ENCODE measurements at places on chromosomes 2 and 18.

DNA sequence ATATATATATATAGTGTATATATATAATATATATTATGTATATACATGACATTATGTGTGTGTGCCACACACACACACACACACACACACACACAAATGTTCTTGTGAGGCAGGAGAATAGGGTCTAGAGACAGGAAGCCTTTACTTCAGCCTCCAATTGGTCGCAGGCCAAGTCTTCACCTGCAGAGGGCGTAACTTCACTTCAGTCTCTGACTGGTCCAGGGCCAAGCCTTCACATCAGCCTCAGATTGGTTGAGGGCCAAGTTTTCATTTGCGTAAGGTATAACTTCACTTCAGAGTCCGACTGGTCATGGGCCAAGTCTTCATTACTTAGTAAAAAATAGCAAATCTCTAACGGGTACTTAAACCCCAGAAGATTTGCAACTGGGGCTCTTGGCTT lies 13.2 kb upstream of the SS18 start:
- no peak for DNase-seq

DNA sequence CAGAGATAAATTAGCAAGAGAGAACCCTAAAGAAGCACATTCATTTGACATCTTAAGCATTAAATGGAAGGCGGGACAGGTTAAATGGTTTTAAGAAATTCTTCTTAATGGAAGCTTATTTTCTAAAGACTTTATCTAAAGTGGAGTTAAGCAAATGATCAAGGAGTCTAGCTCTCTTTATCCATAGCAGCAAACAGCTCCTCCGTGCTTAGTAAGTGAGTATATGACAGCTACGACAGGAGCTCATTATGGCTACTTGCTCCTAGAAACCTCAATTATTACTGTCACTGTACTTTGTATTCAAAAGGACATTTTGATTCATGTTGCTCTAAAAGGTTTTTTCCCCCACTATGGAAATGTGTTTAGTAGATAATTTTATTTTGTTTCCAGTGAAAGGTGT lies 444.9 kb downstream of the TMX3 start:
- DNase-seq = no peak

DNA sequence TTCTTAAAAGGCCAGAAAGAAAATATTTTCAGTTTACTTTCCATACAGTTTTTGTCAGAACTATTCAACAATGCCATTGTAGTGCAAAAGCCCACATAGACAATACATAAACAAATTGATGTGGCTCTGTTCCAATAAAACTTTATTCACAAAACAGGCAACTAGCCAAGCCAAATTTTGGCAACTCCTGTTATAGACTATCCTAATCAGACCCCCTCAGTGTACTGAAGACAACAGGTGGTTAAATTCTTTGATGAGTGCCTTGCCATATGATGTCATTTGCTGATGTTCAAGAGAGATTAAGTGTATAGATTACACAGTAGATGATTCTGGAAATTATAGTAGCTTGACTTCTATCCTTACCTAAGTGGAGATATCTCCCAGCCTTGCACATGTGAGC lies 83.4 kb downstream of the FANCL start:
- no peak for DNase-seq

DNA sequence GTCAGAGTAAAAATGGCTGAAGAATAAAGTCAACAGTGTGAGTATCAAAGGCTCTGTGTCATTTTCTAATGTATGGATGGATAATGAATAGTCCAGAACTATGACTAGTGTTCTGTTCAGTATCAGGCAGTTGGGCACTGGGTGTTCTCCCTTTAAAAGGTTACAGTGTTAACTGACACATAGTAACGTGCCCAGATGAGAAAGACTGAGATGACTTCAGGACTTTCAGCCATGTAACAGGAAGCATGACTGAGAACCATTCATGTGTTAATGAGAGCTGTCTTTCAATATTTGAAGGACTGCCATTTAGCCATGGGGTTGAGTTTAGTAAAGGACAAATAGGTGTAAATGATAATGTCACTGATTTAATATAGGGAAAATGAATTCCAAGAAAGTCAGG lies 187.1 kb downstream of the GULP1 start:
- DNase-seq = no peak

DNA sequence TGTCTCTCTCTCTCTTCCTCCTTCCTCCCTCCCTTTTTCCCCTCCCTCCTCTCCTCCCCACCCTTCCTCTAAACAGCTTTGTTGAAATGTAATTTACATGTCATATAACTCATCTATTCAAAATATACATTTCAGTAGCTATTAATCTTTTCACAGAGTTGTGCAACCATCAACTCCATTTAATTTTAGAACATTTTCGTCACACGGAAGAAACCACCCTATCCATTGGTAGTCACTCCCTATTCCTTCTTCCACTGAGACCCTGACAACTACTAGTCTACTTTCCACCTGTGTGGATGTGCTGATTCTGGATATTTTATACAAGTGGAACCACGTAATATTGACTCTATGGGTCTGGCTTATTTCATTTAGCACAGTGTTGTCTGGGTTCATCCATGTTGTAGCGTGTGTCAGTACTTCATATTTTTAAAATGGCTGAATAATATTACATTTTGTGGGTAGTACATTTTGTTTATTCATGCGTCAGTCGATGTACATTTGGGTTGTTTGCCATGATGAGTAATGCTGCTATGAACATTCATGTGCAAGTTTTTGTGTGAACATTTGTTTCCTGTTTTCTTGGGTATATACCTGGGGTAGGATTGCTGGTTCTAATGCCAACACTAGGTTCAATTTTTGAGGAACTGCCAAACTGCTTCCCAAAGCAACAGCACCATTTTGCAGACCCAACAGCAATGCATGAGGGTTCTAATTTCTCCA lies 100.1 kb upstream of the GCFC2 start:
- DNase-seq = no peak

DNA sequence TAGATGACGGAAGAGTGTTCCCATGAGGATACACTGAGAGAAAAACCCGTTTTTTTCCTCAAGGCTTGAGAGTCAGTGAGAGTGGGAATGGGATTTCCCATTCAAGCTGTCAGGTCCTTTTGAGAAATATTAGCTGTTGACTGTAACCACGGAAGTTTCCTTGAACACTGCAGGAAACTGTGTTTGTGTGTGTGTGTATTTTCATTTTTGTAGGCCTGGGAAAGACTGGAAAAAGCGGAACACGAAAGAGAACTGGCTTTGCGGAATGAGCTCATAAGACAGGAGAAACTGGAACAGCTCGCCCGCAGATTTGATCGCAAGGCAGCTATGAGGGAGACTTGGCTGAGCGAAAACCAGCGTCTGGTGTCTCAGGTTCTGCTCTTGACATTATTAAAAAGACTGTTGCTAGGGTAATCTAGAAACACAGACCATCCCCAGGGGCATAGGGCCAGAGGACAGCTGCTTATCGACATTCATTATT lies 98.8 kb upstream of the EML6 start:
- DNase-seq = no peak

DNA sequence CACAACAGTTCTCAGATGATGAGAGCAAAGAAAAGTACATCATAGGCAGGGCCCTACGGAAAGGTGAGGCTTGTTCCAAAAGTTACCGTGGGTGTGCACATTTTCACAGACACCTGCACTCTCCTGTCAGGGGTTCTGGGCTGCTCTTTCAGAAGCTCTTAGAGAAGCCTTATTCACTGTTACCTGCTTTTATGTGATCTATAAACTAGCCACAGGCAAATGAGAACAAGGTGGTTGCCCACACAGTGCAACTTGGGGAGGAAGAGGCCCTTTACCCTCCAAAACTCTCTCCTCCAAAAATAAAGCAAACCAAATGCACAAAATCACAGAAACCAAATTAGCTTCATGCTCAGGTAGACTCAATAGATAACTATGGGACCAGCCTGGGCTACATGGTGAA lies 11.1 kb upstream of the CUL3 start:
- no peak for DNase-seq

GRCh38 chr18:39188278-39188677 lies 1622.7 kb upstream of the CELF4 start:
- no peak for DNase-seq

DNA sequence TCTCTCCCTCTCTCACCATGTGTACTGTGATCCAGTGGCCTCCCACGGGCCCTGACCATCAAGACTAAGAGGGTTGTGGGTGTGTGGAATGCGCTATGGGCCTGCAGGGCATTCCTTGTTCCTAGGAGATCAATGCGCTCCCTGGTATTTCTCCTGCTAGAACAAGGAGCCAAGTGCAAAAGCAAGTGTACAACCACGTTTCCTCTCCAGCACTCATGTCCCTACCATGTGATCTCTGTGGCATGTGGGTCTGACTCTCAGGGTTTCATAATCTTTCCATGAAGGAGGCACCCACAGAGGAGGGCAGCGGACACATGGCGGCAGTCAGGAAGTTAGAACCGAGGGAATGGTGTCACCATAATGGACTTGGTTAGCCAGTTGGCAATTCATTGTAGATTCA lies 91.4 kb downstream of the MAPK4 start:
- no peak for DNase-seq

DNA sequence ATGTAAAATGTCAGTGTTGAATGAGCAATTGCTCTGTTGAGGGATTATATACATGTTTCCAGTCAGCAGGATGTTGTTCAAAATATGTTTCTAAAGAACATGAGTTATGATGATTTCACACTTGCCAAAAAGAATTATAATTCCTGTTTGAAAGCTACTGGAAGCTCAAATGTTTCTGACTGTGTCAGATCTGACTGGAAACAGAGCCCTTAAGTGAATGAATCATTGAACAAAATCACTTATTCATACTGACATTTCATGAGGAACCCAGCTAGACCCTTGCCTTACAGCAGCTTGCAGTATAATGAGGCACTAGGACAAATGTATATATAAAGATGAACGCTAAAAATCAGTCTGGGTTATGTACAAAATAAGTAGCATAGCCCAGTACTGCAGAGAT lies 35.4 kb upstream of the ITGAV start:
- no peak for DNase-seq

- no peak for DNase-seq
Measured at GRCh38 chr18:62583376-62583775, 60.6 kb downstream of the ZCCHC2 start.

GRCh38 chr2:147109291-147109690 lies 735.5 kb upstream of the ACVR2A start:
- DNase-seq = no peak

GRCh38 chr2:99868260-99868659 lies 274.1 kb downstream of the AFF3 start:
- no peak for DNase-seq

GRCh38 chr18:30135938-30136337 lies 906.6 kb downstream of the DSC3 start:
- no peak for DNase-seq

DNA sequence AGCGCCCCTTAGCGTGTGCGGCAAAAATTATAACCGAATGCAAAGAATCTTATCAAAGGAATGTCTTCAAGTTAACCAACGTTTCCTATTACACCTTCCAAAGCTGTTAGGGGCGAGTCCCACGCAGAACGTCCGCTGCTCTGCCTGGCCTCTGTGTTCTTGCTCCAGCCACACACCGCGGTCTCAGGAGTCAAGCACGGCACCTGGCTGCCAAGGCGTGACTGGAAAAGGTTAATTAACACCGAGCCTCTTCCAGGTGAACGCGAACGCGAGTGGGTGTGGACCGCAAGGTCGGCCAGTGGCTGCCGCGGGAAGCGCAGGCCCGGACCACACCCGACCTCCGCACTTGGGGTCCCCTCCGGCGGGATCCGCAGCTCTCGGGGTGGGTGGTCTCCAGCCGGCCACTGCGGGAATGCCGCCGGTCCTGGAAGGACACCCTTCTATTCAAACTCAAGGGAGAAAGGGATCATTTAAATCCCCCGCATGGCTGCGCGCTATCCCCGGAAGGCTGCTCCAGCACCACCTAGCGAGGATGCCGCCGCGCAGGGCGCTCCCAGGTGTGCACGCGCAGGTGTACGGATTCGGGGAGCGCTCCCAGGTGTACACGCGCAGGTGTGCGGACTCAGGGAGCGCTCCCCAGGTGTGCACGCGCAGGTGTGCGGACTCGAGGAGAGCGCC lies 830 bp downstream of the CYB5A start:
- DNase-seq = no peak

DNA sequence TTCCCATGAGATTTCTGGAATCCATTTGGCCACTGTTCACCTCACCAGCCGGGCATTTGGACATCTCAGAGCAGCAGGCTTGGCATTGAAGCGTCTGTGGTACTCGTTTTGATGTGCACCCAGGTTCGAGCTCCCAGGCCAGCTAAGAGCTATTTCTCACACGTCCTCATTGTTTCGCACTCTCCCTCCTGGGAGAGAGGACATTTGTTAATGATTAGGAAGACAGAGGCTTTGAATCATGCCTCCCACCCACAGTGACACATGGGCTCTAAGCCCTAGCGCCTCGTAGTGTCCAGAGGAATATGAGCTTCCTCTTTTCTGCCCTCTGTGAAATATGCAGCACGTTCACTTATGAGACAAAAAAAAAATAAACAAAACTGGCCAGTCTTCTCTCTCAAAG lies 361.8 kb downstream of the RND3 start:
- DNase-seq = no peak

DNA sequence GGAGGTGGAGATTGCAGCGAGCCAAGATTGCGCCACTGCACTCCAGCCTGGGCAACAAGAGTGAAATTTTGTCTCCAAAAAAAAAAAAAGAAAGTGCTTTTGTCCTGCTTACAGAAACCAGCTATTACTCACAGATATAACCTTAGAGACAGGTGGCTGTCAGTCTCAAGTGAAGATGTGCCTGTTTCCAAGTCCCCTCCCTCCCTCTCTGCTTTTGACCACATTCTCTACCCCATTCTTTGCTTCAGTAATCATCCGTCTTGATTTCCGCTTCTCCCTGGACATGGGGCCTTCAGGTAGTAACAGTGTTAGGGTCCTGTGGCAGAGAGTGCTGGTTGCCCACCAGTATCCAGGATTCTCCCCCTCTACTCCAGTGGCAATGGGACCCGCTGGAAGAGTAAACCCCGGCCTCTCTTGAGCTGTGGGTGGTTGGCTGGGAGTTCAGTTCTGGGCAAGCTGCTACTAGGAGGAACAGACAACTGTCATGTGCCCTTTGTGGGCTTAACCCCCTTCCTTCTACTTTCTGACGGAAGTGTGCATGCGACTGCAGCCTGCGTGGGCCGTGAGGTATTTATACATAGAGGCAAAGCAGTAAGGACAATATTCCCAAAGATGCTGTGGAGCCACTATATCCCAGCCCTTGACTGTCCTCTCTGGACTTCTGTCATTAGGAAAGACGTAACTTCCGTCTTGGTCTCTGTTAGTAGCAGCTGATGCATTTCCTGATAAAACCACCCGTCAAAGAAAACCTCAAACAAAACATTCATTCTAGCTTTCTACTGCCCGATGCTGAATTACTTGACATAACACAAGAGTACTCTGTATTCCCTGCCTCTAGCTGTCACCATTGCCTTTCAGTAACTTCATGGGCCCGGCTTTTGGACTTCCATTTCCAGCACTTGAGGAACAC lies 17.8 kb downstream of the PDCL3 start:
- DNase-seq = no peak

GRCh38 chr18:79030680-79031079 lies 38.5 kb upstream of the ATP9B start:
- no peak for DNase-seq

DNA sequence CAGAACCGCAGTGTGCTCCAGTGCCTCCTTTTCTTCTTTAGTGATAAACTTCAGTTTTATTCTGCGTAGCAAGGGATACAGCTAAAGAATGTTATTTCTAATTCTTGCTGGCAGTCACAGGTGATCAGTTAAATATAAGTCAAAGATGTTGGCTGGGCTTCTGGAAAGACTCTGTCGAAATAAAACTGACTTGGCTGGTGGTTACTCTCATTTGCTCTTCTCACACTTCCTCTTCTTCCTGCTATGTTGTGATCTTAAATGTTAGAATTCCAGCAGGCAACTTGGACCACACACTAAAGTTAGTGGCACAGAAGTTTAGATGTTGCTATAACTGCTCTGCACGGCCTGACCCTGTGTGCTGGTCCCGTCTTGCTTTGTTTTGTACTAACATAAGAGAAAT lies 278.6 kb downstream of the CDH19 start:
- no peak for DNase-seq
